ENCODE measurements at places on chromosomes 11 and 22. TPM values are rescaled to one million over a fixed set of nuclear protein-coding genes. Genes with fewer than 3 reads are reported as not detected.

DNA sequence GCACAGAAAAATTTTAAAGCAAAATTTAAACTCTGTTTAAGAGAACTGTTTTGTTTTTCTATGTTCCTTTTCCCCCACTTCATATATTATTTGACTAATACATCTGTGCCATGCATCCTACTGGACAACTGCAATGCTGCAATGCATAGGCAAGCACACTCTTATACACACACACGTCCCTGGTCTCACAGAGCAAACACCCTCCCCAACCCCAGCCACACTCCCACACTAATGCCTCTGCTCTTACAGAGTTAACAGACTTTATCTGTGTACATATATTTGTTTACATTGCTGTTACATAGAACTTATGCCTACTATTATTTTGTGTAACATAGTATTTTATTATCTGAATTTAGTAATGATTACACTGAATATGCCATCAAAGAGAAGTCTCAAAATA, 25.5 kb upstream of the CTSC start:
- DNase-seq = no peak

DNA sequence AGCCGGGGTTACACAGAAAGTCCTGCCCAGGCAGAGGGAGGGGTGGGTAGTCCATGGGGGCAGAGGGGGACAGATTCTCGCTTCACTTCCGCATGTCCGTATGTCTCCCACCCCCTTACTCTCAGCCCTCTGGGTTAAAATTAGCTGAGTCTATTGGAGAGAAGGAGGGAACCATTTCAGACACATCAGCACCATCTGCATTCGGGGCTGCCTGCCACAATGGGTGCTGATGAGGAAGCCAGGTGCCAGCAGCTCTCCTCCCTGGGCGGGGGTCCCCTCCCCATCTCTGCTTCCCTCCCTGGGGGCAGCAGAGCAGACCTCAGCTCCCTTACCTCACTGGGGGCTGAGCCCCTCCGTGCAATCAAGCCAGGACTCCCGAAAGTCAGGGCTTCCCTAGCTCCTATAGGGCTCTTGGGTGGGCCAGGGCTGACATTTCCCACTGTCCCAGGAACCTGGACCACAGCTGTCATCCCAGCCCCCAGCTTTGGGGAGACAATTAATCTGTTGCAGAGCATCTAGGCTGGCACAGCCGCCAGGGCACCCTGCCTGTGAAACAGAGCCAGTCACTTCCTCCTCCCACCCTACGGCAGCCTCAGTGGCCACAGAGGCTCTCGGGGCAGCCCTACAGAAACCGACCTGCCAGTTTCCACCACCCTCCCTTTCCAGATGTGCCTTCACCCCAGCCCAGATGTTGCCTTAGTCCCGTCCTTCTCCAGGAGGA, 67.3 kb downstream of the PDE2A start:
- DNase-seq = no peak

DNA sequence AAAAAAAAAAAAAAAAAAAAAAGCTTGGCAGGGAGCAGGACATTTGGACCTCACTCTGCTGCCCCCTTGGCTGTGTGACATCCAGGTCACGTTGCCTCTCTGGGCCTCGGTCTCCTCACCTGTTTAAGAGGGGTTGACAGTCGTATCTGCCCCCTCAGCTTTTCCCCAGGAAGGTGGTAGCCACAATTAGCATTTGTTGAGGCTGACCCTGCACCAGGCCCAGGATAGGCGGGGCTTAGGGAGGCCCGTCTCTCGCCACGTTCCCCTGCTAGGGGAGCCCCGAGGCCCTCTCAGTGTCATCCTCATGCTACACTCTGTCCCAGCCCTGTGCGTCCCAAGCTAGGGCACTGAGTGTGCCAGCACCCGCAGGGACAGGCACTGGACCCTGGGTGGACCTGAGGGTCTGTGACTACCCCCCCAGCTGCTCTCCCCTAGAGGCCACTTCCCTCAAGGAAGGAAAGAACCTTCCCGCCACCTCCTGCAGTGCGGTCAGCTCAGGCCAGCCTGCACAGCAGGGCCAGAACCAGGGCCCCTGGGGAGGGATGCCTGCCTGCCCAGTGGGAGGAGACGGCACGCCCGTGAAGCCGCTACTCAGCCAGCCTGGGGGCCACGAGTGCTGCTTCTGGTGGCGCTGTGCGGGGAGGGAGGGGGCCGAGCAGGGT, 38.5 kb upstream of the PPARA start:
- DNase-seq = no peak

DNA sequence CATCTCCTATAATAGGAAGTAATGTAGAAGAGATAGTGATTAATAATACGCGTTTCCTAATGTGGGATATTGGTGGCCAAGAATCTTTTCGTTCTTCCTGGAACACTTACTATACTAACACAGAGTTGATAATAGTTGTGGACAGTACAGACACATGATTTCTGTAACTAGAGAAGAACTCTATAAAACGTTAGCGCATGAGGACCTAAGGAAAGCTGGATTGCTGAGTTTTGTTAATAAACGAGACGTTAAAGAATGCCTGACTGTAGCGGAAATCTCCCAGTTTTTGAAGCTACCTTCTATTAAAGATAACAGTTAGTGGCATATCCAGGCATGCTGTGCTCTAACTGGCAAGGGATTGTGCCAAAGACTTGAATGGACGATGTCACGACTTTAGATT, 83.3 kb downstream of the GGT1 start:
- no peak for DNase-seq

DNA sequence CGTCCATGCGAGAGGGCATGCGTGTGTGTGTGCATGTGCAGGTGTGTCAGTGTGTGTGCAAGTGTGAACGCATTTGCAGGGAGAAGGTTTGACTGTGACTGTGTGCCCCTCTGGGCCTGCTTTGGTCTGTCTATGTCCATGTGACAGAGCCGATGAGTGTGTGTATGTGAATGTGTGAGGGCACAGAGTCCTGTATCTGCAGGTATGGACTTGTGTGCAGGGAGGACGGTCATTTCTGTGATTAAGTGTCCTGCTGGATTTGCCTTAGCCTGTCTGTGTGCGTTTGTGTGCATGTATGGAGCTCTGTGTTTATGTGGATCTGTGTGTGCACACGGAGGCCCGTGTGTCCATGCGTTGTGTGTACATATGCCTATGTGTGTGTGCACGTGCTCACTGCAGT, 5.4 kb downstream of the EMID1 start:
- DNase-seq = no peak

GRCh38 chr11:116563028-116563711, 209.6 kb downstream of the BUD13 start:
- no peak for DNase-seq

GRCh38 chr11:76291576-76292526, 85.5 kb upstream of the WNT11 start:
- DNase-seq = no peak

DNA sequence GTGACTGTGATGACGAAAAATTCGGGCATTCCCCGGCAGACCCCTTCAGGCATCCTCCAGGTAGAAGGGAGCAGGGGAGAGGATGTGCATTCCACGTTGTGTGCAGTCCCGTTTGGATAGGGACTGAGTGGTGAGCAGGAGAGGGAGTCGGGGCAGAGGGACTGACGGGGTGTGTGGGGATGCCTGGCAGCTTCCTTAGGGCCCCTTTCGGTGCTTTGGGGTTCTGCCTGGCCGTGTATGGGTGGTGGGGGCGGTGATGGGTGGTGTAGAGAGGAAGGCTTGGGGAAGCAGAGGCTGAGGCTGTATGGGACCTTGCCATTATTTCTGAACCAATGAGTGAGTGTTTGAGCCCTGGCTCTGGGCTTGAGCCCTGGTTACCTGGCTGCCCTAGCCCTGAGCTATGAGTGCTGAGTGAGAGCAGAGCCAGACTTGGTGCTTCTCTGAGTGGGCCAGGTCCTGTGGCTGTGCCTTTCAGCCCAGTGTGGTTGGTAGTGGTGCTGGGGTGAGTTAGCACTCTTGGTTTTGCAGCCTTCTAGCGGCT, 914 bp downstream of the INPPL1 start:
- DNase-seq = no peak

- no peak for DNase-seq
These were observed 721.7 kb downstream of the DLG2 start for GRCh38 chr11:84905411-84905810.

DNA sequence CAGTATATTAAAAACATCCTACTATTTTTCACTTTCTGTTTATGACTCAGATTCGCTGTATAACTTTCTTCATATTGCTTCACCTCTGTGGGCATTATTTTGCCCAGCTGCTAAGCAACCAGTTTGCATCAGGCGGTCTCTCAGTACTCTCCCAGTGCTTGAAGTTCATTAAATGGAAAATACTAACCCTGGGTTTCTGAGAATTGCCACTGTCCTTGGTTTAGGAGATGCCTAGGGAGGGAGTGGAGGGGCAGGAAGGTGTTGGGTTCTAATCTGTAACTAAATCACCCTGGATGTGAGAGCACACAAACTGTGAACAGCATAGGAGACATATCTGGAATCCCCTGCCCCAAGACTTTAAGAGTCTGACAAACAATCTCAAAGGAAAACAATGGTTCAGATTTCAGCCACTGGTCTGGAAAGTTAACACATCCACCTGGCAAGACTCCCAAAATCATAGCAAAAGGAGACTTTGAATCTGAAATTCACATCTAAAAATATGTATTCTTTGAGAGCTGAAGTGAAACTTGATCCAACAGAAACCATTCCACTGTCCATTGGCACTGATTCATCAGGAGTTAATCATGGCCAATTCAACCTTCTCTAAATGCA, 540.0 kb downstream of the SOX6 start:
- DNase-seq = no peak

- no peak for DNase-seq
These were observed 5.2 kb downstream of the CRTAM start for GRCh38 chr11:122843281-122844141.

DNA sequence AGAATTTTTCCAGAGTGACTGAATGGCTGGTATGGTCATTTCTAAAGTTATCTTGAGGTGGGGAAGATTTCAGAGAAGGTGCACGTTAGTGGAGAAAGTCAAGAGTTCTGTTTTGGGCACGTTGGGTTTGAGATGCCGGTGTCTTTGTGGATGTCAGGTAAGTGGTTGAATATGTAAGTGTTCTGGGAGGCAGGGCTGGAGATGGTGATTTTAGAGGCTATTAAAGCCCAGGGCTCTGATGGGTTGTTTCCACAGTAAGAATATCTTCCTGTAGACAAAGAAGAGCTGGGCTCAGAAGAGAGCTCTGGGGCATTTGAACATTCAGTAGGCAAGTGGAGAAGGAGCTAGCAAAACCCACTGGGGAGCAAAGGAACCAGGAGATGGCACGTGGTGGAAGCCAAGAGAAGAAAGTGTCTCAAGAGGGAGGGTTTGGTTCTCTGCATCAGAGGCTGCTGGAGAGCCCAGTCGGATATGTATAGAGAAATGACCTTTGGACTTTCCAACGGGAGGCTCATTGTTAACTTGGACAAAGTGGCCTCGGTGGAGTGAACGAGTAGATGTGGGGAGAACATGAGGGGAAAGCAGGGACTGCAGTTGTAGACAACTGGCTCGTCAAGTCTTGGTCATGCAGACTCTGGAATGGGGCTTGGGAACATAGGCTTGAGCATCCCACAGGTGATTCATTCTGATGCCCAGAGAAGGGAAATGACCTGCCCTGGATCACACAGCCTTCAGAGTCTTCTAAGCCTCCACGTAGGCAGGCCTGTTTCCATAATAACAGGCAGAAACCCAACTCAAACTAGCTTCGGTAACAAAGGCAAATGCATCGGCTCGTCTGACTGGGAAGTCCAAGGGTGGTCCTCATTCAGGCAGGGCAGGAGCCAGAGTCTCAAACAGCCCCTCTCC, 98.4 kb upstream of the PARVA start:
- no peak for DNase-seq

- no peak for DNase-seq
These were observed 96.9 kb downstream of the CSTPP1 start for GRCh38 chr11:47033439-47033838.

DNA sequence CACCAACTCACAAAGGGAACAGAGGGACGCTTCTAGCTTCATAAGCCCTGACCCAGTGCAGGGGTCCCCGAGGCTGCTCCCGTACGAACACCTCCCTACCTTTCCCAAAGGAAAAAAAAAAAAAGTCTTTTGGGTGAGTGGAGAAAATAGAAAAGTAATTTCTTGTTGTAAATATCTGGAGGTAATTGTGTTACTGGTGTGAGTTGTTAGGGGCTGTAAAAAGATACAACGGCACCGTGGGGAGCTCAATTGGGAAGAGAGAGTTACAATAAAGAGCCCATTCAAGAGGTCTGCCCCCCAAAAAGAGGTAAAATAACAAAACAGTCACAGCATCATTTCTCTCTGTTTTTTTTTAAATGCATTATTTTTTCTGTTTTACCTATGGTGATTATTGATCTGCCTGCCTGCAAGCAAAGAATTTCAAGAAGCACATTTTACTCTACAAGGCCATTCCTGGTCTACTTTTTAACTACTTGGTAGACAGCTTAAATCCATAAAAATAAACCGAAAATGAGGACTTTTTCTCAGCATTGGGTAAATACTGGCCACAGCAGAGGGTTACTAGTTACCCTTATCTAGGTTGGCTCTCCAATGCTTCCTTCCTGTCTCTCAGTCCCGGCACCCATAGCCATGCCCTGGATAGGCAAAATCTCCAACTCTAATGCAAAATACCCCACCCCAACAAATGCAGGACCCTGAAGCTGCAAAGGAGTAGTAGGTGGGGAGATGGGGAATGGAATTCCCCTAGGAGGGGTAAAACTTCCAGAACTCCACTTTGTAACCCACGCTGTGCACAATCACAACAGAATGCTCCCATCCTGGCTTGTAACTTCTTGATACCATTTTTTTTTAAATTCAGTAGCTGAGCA, 3.1 kb downstream of the PAX6 start:
- no peak for DNase-seq

DNA sequence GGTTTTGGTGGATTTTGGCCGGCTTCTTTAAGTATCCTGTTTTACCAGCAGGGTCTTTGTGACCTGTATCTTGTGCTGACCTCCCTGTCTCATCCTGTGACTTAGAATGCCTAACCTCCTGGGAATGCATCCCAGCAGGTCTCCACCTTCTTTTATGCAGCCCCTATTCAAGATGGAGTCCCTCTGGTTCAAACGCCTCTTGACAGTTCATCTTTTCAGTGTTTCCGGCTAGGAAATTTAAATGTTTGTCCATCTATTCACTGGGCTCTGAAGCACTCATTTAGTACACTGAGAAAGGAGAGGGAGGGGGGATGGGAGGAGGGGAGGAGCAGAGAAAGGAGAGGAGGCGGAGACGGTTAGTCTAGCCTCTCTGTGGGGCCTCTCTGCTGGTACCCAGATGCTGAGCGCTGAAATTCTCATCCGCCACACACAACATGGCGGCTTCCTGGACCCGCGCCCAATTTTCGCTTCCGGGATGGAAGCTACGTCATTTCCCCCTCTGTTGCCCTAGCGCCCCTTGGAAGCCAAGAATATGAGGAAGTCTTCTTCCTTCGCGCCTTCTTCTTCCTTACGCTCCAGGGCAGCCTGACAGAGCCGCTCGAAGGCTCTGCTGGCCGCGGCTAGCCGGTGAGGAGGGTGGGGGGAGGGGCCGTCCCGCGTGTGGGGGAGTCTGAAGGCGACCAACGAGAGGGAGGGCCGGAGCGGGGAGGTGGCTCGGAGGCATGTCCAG, 69.0 kb upstream of the SYT13 start:
- DNase-seq = no peak

CCDC88B gene
- 0.49 TPM for polyA plus RNA-seq

PTPRCAP gene
- polyA plus RNA-seq = 0.27 TPM

OR56A5 gene
- not detected for polyA plus RNA-seq

DKK3 gene
- polyA plus RNA-seq = 1,276 TPM

OR8D1 gene
- not detected for polyA plus RNA-seq

HINFP gene
- 17.6 TPM for polyA plus RNA-seq
